Activated T-helper 1 cell treated with anti-CD3 and anti-CD28 coated beads, Interleukin-2, amount 50 U/mL, for 16 hours (primary cell): ENCODE measurements at places on chromosomes 12 and 14.

GRCh38 chr12:105983622-105984320 is 155.0 kb downstream of the NUAK1 start:
- no peak for DNase-seq

GRCh38 chr12:126627596-126627995 is 1562.4 kb downstream of the AACS start:
- DNase-seq: no peak

DNA sequence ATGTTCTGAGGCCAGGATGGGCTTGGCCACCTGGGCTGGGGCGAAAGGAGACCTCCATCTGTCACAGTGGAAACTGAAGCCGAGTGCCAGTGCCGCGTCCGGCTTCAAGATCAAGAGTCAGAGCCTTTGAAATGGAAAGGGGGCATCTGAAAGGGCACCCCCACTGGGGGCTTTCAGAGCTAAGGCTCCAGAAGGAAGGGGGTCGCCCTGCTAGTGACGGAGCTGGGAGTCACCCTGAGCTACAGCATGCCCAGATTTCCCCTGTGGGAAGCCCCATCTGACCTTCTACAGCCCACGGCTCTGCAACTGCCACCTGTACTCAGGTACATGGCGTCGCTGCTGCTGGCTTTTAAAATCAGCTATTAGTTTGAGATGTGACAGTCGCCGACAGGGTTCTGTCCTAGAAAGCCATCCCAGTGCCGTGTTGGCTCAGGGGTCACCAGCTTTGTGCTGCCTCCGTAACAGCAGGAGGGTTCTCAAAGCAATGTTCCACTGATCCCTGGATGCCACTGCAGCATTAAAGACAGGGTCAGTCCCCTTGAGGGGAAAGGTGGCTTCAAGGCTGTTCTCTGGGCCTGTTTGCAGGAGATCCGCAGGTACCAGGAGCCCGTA is 31.5 kb downstream of the CCNK start:
- DNase-seq: no peak

DNA sequence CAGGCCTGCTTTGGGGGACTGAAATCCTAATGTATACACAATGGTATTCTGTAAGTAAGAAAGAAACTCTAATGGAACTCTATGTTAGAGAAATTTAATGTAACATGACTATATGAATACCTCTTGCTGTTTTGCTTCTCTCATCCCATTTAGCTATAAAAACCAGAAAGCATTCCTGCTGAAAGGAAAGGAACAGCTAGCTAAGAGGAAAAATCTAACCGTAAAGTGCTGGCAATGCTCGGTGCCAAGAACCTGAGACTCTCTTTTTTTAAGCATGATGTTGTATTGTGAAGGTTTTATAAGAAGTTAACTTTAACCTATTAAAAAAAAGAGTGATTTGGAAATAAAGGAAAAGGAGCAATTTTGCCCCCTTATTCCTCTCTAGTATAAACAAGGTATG is 75.6 kb upstream of the DACT1 start:
- DNase-seq: no peak

DNA sequence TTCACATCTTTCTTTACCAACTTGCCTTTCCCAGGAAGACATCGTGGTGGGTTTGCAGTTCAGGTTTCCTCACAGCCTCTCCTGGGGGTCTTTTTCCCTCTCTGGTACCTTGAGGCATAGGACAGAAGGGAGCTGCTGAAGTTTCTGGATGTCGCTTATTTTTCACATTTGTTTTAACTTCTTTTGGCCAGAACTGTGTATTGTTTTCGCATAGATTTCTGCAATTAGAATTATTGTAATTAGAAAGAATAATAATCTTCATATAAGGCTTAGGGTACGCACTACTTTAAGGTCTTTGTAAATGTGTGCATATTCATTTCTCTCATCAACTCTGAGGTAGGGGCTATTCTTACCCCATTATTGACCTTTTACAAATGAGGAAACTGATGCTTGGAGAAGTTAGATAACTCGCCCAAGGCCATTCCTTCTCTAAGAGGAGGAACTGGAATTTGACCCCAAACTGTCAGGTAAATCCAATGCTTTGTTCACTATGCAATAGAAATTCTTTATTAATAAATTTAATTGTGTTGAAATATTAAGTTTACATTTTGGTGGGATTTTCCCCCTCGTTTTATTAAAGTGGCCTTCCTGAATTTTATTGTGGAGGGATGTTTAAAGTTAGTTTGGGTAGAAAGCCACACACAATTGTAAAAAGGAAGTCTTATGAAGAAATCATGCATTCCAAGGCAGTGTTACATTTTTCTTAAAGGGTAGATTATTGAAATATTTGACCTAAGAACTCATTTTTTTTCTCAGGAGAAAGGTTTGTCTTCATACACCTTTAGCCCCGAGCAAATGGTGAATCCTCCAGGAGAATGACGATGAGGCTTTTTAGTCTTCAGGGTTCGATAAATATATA is 12.1 kb upstream of the SLC38A2 start:
- no peak for DNase-seq

DNA sequence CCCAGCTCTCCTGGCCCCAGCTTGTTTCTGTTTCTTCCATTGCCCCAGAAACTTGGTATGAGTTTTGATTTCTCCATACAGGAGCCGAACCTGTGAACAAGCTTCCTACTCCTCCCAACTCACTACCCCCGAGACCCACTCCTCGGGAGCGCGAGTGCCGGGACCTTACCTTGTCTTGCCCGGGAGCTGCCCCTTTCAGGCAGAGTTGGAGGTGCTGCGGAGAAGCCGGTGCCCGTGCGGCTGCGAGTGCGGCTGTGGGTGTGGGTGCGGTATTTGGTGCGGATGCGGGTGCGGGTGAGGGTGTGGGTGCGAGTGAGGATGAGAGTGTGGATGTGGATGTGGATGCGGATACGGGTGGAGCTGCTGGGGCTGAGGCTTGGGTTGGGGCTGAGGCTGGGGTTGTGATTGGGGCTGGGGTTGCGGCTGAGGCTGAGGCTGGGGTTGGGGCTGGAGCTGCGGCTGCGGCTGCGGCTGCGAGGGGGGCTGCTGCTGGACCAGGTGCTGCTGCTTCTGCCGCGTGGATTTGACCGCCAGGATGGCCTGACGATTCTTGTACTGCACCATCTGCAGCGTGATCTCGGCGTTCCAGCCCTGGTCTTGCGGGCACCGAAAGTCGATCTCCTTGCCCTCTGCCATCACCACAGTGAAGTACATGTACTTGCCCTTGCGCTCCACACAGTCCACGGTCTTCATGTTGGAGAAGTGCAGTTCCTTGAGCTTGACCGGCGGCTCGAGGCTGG is 1.1 kb downstream of the PHLDA1 start:
- DNase-seq: peak; percentile 30

GRCh38 chr12:21296751-21297406 is 37.8 kb downstream of the SLCO1A2 start:
- DNase-seq: no peak

- no peak for DNase-seq
Observed at GRCh38 chr12:13887779-13888388, 93.5 kb downstream of the GRIN2B start.
